ENCODE measurements at places on chromosomes 7 and 10.
A peak's percentile ranks its signal among the peaks of the same experiment; 100 is the strongest.

DNA sequence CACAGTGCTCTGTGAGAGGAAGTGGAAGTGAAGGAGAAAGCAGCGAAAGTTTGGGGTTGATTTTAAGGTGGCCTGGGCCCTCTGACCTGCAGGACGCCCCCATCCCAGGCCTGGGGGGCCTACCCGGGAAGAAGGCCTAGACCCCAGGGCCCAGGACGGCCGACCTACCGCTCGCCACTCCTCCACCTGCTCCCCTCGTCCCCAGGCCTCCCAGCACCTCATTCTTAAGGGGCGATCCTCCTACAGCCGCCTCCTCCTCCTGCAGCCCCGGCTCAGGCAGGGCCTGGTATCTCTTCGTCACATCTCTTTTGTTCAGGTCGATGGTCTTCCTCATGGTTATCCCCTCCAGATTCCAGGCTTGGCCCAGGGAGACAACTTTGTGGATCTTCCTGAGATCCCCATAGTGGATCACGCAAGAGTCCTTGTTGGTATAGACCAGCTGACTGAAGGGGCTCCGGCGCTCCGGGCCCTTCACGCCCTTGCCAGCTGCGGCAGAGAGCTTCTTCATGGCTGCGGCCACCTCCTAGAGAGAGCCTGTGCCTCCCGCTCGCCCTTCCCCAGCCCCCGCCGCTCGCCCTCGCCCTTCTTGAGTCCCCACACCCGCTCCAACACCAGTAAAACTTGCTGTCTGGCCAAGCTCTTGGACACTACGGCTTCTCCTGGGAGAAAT is 117.5 kb downstream of the OR13A1 start:
- DNase-seq = no peak

- peak; percentile 66 for DNase-seq
Observed at GRCh38 chr7:77657427-77658224, 38.6 kb upstream of the RSBN1L start.

- DNase-seq = peak; percentile 51
Observed at GRCh38 chr7:142808461-142808801, 37.7 kb downstream of the PRSS2 start.

GRCh38 chr10:24597426-24597825 is 126.3 kb downstream of the ARHGAP21 start:
- DNase-seq = no peak

GRCh38 chr10:78000956-78001472 is 28.3 kb downstream of the POLR3A start:
- DNase-seq = no peak

DNA sequence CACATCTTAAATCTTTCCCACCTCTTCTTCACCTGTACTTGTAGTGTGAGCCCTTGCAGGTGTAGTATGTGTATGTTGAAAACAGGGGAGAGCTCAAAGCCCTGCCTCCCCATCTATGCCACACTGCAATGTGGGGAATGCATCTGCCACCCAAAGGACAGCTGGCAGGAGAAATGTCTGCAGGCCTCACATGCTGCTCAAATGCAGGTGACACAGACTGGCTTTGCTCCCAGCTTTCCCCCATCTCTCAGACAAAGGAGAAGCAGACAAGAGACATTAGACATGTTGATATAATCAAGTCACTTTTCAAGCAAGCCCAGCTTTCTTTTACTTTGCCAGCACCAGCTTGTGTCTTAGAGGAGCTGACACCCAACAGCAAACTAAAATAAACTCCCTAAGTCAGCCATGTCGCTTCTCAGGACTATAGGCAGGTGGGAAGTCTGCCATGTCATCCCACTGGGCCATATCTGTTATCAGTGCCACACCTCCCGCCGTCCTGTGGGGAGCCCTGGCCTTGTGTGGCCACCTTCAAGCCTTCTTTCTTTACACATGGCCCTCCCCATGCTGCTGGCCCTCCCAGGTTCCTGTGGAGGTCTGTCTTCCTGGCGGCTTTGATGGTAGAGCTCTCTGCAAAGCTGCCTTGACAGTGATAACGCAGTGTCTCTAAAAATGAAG is 102.1 kb downstream of the CXCL12 start:
- no peak for DNase-seq

DNA sequence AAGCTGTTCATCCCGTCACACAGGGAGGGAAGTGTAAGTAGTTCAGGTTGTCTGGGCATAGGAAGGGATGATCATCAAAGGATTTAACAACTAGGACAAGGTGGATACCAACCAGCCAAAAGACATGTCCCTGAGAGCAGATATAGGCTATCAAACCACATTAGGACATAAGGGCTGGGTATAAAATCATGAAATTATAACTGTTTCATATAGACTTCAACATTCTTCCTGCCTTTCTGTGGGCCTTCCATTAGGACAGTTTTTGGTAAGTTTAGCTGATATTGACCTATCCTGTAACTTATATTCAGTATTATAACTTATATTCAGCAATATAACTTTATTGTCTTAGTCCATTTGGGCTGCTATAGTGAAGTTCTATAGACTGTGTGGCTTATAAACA is 190.9 kb downstream of the PAXIP1 start:
- no peak for DNase-seq

- DNase-seq = no peak
Observed at GRCh38 chr7:26657686-26658388, 206.6 kb downstream of the SKAP2 start.

DNA sequence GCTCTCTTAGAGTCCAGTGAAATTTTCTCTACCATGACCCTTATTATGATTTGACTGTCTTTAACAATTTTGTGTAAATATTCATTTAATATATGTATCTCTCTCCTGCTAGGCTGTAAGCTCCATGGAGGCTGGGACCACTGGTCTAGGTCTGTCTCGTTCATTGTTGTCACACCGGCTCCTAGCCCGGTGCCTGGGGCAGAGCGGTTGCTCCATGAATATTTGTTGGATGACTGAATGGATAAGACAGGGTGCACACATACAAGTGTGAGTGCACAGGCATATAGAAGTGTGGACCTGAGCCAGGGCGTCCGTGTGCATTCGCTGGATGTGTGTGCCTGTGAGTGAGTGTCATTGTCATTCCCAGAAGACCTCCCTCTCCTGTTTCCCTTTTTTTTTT is 20.9 kb upstream of the LBX1 start:
- no peak for DNase-seq

DNA sequence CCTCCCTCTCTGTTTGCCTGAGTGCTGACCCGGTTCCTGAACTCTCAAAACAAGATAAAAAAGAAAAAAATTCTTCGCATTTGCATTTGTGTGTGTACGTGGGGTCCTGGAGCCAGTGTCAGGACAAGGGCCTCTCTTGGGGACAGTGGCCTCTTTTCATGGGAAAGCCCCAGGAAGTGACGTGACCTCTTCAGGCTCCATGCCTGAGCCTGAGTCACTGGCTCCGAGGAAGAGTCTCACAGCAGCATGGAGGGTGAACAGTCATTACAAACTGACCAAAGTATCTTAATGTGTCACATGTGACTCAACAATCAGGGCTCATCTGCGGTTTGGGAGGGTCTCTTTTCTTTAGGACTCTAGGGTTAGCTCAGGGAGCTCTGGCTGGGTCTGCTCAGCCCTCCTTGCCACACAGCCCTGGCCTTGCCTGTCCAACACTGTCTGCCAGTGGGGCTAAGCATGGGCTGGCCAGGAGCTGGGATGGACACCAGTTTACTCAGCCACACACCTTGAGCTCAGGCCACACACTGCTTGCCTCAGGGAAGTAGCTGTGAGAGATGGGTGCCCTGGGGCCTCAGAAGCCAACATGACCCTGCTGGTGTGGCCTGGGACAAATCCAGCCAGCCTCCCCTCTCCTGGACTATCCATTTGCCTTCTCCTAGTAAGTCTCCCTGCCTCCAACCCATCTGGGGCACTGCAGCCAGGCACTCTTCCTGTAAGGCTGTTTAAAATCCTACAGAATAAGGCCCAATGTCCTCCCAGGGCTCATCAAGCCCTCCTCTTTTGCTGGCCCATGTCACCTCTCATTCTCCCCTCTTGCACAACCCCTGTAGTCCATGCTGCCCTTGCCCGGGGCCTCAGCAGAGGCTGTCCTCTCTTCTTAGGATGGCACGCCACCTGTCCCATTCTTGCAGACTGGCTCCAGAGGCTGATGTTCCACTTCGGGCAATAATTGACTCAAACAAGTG is 10.5 kb downstream of the TMEM273 start:
- peak; percentile 93 for DNase-seq

DNA sequence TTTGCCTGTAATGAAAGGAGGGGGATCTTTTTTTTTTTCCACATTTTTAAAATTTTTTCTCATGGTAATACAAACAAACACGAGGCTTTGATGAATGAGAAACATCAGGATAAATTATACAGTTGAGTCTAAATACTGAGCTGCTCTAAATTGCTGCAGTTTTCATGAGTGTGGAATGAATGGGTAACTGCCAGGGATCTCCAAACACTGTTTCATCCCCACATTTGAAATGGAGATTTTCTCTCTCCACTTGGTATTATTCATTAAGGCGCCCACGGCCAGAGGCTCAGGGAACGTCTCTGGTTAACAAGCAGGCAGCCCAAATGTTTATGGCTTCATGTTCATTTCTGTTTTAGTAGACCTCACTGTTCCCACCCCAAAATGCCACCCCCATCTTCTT is 717.1 kb downstream of the GRID1 start:
- DNase-seq = peak; percentile 3

DNA sequence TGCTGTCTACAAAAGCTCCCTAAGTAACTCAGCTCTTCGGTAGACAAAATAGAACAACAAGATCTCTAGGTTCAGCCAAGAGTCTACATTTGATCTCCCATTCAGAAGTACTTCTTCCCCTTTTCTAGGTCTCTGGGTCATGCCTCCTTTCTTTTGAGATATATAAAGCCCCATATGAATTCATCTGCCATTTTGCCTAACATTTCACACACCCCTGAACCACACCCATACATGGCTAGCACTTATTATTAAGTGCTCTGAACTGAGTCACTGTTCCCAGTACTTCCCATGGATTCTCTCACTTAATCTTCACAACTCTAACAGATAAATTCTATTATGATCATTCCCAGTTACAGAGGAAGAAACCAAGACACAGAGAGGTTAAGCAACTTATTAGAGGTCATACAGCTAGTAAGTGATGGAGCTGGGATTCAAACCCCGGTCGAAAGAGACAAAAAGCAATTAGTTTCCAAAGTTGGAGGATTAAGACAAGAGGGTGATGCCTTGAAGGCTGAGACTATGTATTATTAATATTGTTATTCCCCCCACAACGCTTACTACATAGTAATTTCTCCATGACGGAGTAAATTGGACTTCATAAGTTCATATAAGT is 17.3 kb downstream of the MYOF start:
- DNase-seq = peak; percentile 51

DNA sequence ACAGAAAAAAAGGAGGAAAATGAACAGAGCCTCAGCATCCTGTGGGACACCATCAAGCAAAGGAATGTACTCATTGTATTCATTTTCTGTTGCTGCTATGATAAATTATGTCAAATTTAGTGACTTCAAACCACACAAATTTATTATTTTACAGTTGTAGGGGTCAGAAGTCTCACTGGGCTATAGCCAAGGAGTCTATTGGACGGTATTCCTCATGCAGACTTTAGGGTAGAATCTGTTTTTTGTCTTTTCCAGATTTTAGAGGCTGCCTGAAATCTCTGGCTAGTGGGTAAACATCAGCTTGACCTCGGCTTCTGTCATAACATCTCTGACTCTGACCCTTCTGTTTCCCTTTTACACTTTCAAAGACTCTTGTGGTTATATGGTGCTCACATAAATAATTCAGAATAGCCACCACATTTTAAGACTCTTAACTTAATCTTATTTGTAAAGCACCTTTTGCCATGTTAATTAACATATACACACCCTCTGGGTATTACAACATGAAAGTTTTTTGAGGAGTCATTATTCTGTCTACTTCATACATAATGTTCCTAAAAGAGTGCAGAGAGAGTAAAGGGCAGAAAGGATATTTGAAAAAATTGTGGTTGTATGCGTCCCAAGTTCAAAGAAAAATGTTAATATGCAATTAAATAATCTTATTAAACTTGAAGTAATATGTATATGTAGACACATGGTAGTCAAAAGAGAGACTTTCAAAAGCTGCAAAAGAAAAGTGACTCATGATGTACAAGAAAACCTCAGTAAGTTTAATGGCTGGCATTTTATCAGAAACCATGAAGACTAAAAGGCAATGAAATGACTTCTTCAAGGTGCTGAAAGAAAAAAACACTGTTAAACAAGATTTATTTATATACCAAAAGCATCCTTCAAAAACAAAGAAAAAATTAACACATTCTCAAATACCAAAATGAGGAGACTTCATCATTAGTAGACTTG is 70.8 kb upstream of the MEOX2 start:
- DNase-seq = peak; percentile 63

DNA sequence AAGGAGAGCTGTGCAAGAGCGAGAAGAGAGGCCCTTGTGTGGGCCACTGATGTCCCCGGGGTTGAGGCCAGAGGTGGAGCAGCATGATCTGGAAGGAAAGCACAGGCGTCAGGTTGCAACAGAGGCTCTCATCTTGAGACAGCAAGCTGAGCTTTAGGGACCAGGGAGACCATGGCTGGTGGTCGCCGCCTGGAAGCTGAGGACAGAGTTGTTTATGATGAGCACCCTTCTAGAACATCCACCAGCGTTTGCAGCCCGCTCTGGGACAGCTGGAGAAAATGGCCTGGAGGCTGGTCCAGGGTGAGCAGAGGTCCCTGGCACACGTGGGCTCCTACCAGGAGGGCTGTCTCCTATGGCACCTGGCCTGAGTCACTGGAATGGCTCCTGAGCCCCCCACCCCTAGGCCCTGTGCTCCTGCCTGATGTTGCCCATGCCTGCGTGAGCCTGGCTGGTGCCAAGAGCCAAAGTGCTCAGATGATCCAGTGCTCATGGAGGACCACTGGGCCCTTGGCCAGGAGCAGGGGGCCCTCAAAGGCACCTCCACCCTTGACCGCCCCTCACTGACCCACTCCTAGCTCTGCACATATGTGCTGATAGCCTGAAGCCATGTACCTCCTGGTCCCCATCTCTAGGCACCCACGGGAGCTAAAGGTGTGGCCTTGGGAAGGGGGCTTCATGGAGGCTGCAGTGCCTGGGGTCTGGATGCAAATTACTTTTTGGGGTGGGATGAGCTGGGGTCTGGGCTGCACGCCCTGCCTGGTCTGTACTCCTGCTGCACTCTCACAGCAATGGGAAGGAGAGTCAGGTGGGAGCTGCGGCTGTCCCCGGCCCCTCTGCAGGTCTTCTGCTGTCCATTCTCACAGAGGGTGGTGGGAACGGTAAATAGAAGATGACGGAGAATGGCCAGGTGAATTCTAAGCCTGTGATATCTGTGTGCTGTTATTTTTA is 40.1 kb upstream of the RET start:
- no peak for DNase-seq

GRCh38 chr10:46239247-46239646 is 47.5 kb upstream of the ANTXRL start:
- no peak for DNase-seq

DNA sequence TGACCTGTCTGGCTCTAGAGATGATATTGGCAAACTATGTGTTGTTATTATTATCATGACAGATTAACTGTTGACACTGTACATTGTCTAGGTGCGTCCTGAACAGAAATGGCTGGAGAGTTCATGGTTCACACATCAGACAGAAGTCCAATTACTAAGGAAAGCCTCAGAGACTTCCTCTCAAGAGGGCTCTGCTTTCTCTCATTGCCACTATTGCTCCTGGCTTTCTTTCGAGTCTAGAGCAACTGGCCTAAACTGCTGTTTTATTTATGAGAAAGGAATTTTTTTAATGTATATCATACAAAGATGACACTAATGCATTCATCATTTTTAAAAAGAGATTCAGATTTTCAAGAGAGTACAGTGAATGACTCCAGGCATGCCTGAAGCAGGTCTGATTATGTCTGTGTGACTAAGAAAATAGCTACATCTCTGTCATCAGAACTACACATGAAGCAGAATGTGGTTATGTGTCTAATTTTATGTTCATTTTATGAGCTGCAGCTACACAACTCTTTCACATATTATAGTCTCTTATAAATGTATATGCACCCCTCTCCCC is 30.4 kb downstream of the NRCAM start:
- no peak for DNase-seq

- DNase-seq = no peak
Observed at GRCh38 chr10:50332108-50332842, 81.0 kb upstream of the ASAH2 start.
